ENCODE measurements at places on chromosomes 13 and 19.

DNA sequence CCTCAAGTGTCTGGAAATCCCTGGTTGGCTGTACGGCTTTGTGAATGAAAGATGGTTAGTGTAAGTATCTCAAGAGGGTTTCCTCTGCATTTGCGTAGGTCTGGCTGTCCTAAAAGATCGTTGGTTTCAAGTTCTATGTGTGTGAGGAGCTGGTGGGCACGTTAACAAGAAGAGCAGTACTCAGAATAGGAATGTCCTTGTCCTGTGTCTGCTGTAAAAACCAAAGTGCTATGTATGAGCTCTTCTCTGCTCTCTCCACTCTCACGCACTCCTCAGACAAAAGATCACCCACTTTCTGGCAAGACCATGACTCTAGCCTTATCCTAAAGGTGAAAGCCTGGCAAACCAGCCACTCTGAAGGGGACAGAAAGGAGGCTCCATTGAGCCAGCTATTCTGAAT, 39.1 kb downstream of the USP12 start:
- DNase-seq, result no peak

DNA sequence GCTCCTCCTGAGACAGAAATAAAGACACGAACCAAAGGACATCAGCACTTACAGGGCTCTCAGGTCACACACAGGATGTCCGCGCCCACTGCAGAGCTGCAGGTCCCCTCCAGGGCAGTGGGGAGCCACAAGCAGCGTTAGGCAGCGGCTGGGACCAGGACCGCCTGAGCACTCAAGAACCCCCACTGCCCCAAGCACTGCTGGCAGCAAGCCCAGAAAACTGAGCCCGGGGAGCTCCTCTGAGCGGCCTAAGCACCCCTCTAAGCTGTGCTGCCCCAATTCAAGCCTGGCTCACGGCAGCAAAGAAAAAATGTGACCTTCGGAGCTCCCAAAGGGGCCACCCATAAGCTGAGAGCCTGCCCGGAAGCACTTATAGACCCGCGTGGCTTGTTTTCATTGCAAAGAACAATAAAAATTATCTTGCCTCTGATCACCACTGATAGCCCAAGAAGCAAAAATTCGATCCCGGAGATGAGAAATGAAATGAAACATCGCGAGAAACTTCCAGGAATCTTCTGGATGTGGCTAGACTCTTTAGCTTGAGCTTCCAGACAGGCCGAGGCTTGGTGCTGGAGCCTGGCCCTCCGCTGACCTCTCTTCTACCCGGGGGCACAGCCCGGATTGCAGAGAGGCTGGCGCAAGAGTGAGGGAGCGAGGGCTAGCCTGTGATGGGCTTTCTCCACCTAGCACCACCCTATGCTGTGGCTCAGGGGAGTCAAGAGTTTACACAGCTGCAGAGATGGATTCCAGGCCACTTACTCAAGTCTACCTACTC, 6.3 kb downstream of the DPP9 start:
- DNase-seq, result no peak

- no peak for DNase-seq
Measured at GRCh38 chr13:29572575-29572974, 22.9 kb downstream of the SLC7A1 start.

DNA sequence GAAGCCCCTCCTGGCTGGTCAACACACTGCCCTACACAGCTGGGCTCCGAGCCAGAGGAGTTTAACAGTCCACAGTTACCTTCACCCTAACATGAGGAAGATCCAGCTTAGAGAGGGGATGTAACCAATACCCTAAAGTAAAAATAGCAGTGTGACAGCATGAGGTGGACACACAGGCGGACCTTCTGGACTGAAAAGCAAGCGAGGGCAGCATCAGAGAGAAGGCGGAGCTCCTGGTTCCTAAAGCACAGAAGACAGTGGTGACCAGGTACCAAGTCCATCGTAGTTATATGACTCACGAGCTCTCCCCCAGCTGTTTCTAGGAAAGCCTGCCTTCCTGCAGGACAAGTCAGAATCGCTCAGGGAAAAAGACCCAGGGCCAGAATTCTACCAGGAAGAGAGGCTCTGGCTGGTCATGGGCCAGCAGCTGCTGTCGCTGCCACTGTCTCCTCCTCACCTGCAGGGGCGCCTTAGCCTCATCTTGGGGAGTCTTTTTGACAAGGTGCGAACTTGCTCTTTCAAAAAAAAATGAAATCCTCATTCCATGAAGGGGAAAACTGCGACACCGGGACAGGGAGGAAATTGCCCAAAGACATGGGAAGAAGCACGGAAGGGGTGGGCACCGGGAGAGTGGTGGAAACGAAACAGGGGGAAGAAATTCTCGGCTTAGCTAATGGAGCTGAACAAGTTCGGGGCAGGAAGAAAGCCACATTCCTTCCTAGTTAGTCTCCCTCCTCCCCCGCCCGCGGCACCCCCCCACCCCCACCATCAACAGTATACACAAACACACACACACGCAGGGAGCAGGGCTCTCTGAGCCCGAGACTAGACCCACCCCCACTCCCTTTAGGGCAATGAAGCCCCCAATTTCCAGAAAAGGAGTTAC, 1.7 kb downstream of the ELL start:
- DNase-seq, result no peak

DNA sequence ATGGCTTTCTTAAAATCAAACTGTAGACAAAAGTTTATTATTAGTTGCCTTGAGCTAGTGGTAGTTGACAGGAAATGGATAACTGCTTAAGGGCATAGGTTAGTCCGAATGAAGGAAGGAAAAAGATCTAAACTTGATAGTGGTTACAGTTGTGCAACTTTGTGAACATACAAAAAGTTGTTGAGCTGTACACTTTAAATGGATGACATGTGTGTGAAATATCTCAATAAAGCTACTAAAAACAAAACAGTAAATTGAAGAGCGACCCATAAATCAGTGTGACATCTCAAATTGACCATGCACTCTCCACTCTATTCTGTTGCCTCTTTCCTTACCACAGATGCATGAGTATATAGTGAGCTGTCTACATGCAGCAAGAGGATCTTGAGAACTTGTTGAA, 1757.8 kb downstream of the PCDH9 start:
- DNase-seq, result no peak
